Frontal cortex (tissue), 4 donors: ENCODE measurements at places on chromosomes 4 and X. TPM values are rescaled to one million over a fixed set of nuclear protein-coding genes. Genes with fewer than 3 reads are reported as not detected.

The PPARGC1A gene
- 4.5 TPM for total RNA-seq

The NHSL2 gene
- 0.82 TPM for total RNA-seq

The MAGEA2B gene
- not detected for total RNA-seq

The HTR2C gene
- 11.0 TPM for total RNA-seq

The COX7B2 gene
- not detected for total RNA-seq

The GLRB gene
- 44.0 TPM for total RNA-seq

The LARP7 gene
- 20.0 TPM for total RNA-seq

The CLDN2 gene
- not detected for total RNA-seq

The ESX1 gene
- total RNA-seq = not detected

The G6PD gene
- total RNA-seq = 16.3 TPM

The AIMP1 gene
- total RNA-seq = 22.4 TPM

The SOD3 gene
- total RNA-seq = not detected

The WAS gene
- total RNA-seq = 2.0 TPM

The TFDP3 gene
- total RNA-seq = not detected

The MAGED4B gene
- total RNA-seq = 107 TPM

The STAP1 gene
- not detected for total RNA-seq

The GYG2 gene
- 4.1 TPM for total RNA-seq

The CFP gene
- total RNA-seq = 0.82 TPM

The CLNK gene
- not detected for total RNA-seq

The UCP1 gene
- 0.41 TPM for total RNA-seq

The AFF2 gene
- 313 TPM for total RNA-seq

The IL1RAPL2 gene
- total RNA-seq = 8.2 TPM

The MAOB gene
- 4.9 TPM for total RNA-seq

The NUDT11 gene
- total RNA-seq = 115 TPM

The UGT2B17 gene
- total RNA-seq = not detected

The CXXC4 gene
- 68.1 TPM for total RNA-seq

The ADH1A gene
- not detected for total RNA-seq

The GC gene
- total RNA-seq = not detected

The MAGEA10 gene
- total RNA-seq = not detected

The ETDA gene
- total RNA-seq = not detected

The XAGE2 gene
- not detected for total RNA-seq

The PCDH19 gene
- total RNA-seq = 22.8 TPM

The RHOXF1 gene
- not detected for total RNA-seq

The CLTRN gene
- total RNA-seq = 0.41 TPM

The TBC1D19 gene
- 111 TPM for total RNA-seq

The PORCN gene
- total RNA-seq = 7.3 TPM

The CWH43 gene
- total RNA-seq = not detected

The DCAF12L2 gene
- total RNA-seq = 7.7 TPM

The SLC49A3 gene
- 0.82 TPM for total RNA-seq

The NXF2B gene
- not detected for total RNA-seq

The MXRA5 gene
- 0.82 TPM for total RNA-seq

The RPA4 gene
- total RNA-seq = 0.82 TPM

The CNKSR2 gene
- 173 TPM for total RNA-seq

The OPN1MW2 gene
- not detected for total RNA-seq

The NAAA gene
- 16.7 TPM for total RNA-seq

The CCDC158 gene
- 6.1 TPM for total RNA-seq

The SLC6A14 gene
- total RNA-seq = not detected

The TIMM17B gene
- 33.8 TPM for total RNA-seq
